ENCODE measurements at places on chromosomes 2 and 18.

GRCh38 chr2:32976409-32977063, 29.8 kb downstream of the LTBP1 start:
- DNase-seq, result no peak

DNA sequence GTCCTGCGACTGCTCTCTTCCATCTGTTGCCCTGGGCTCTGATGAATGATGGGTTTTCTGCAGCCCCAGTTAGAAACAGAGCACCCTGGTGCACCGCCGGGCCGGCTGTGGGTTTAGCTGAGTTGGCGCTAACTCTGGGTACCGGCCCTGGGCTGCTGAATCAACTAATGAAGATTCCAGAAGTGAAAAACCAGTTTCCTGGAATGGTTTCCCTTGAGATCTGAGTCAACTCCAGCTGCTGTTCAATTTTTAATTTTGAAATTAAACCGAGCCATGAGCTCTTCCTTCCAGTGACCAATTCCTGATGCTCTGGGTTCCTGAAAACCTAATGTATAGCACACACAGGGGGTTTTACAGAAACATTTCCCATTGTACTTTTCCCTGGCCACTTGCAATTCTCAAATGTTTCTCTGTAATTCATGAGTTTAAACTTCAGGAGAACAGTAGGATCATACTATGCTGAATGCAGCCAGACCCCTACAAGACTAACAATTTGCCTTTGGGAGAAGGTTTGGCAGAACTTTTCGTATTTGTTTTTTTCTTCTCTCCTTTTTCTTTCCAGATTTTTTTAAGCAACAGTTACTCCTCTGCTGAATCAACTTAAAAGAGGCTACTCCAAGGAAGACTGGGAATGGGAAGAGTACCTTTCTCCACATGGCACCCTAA, 5.5 kb downstream of the COL6A3 start:
- no peak for DNase-seq

DNA sequence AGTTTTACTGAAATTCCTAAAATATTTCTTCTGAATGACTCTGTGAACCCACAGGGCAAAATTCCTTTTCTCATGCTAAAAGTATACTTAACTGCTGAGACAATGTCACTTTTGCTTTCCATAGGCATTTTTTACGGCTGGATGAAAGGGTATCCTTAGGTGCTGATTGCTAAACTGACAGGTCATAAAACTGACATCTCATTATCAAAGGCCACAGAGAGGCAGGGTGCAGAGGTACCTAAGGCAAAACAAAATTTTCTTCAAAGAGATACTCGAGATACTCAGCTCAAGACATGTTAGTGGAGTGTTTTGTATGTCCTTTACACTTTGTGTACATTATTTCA, 62.0 kb upstream of the WDR75 start:
- DNase-seq, result no peak

- DNase-seq, result no peak
Measured at GRCh38 chr2:213150315-213151097, 906 bp downstream of the IKZF2 start.

DNA sequence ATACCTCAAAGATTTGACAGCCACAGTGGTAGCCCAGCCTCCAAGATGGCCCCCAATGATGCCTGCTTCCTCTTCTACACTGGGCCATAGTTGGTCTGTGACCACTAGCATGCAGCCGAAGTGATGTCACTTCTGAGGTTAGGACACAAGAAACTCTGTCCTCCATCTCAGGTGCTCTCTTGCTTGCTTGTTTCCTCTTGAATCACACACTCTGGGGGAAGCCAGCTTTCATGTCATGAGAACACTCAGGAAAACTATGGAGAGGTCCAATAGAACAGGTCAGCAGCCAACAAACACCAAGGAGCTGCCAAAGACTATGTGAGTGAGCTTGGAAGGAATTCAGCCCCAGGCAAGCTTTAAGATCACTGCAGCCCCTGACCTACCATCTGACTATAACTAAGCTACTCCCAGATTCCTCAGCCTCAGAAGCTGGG, 3.3 kb upstream of the ADAM17 start:
- no peak for DNase-seq

GRCh38 chr2:221567231-221567760, 4.8 kb downstream of the EPHA4 start:
- no peak for DNase-seq

GRCh38 chr2:218963601-218964000, 4.1 kb downstream of the CDK5R2 start:
- DNase-seq, result no peak

GRCh38 chr2:171365232-171365631, 68.6 kb downstream of the METTL8 start:
- DNase-seq, result no peak

- DNase-seq, result no peak
Measured at GRCh38 chr2:21301871-21302455, 178.2 kb downstream of the TDRD15 start.

- peak; percentile 11 for DNase-seq
Measured at GRCh38 chr2:170530284-170530745, 184.8 kb upstream of the SP5 start.

DNA sequence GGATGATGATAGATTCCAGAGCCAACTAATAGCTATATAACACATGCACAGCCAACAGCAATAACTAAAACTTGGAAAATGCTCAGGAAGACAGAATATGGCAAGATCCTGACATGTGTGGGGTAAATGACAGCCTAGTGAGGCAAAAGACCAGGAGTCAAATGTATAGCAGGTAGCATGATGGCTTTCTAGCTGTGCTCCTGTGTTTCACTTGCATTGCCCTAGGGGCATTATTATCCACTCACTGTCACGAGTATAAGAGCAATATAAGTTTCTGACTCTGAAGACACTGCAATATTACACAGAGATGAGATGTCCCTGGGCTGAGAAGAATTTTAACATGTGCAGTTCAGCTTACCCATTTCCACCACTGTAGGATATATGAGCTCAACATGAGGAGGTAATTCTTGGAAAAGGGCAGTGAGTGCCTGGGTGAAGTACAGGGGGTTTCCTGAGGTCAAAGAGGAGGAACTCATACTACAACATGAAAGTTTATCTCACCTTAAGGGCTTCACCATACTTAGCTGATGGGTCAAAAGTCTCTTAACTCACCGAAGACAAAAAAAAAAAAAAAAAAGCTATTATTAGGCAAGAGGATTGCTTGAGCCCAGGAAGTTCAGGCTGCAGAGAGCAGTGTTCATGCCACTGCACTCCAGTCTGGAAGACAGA, 1385.6 kb upstream of the SLC39A10 start:
- DNase-seq, result no peak

- DNase-seq, result peak; percentile 67
Measured at GRCh38 chr2:191321861-191322662, 76.9 kb downstream of the MYO1B start.

DNA sequence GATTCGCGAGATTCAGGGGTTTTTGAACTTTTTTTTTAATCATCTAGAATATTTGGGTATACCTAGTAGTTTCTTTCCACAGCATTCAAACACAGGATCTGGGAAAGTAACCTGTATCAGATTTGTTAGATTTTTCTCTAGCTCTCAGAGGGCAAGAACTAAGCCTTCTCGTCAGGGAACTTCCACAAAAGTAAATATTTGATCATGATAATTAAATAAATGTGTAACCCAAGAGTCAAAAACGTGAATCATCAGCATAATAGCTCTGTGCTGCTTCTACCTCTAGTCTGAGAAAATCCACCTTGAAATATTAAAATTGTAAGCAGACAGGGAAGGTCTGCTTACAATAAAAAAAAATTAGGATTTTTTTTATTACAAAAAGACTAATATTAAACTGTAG, 225.7 kb upstream of the SPOPL start:
- no peak for DNase-seq

DNA sequence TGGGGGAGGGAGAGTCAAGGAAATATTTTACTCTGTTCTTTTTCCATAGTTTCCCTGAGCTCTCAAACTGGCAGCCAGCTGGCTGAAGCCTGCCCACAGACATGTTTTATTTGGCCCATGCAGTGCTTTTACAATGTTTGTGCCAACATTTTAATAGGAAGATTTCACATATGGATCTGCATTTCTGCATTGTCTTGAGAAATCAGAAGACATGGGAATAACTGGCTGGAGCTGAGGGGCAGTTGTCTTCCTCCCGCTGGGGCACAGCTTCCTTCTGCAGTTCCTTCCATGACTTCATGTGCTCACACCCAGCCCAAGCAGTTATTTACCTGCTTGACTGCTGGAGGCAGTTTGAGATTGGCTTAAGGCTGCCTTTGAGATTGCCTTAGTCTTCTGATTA, 74.4 kb downstream of the PLCL1 start:
- DNase-seq, result no peak

DNA sequence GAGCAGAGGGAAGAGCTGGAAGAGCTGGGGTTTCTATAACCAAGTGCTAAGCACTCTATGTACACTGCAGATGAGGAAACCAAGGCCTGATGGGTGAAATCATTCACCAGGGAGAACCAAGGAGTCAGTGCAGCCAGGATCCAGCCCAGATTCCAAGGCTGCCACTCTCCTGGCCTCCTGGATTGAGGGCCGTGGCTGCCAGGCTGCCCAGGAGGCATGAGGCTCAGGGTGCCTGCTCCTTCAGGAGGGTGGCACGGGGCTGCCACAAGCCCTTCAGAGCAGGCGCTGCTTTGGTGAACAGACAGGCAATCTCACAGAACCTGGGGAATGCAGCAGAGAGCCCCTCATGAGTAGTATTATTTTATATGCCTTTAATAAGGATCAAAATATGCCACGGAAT, 293.7 kb upstream of the HDAC4 start:
- DNase-seq, result no peak

DNA sequence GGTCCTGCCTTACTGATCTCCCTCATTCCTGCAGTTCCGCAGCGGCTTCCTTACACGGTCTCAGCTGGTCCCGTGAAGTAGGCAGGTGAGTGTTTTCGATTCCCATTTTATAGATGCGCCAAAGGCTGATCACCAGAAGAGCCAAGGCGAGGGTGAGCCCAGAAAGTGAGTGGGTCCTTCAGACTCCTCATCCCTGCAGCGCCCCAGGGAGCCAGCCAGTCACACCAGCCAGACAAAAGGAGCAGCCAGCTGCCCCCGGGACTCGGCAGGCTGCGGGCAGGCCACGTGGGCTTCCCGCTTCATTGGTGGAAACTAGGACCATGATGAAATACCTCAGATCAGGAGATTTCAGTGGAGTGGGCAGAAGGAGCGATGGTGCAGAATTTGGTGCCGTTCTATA, 85.9 kb downstream of the SMAD7 start:
- DNase-seq, result no peak

DNA sequence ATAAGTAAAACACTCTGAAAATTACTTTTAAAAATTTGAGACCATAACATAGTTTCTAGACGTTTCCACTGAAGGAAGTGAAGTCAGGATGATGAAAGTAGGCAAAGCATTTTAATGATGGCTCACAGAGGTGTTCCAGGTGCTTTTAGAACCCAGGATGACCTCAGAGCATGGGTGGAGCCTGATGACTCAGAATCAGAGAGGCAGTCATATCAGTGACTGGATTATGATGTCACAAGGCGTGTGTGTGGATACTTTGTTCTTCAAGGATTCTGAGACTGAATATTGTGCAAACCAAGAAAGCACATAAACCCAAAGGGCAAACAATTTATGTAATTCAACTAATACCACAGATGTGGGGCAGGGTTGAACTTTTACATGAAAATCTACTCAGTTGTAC, 208.0 kb upstream of the FBXO11 start:
- DNase-seq, result peak; percentile 21

DNA sequence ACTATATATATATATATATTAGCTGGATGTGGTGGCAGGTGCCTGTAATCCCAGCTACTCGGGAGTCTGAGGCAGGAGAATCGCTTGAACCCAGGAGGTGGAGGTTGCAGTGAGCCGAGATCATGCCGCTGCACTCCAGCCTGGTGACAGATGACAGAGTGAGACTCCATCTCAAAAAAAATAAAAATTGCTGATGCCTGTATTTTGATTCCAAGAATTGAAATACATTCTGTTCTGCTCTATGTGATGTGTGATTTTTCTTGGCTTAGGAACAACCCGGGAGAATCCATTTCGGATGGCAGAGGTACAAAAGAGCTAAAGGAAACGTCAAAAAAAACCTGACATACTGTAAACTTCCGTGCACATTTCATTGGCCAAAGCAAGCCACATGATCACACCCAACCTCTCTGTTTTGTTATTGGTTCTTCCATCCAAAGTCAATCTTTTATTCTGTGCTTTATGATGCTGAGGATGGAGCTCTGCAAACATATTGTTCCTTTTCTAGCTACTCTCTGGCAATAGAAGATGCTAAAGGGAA, 478.1 kb upstream of the MAP2 start:
- DNase-seq, result no peak

- DNase-seq, result no peak
Measured at GRCh38 chr2:28400921-28401320, 8.3 kb downstream of the FOSL2 start.

GRCh38 chr18:65347446-65347845, 403.4 kb upstream of the CDH7 start:
- no peak for DNase-seq

- DNase-seq, result peak; percentile 46
Measured at GRCh38 chr2:156065912-156066311, 266.6 kb downstream of the NR4A2 start.

DNA sequence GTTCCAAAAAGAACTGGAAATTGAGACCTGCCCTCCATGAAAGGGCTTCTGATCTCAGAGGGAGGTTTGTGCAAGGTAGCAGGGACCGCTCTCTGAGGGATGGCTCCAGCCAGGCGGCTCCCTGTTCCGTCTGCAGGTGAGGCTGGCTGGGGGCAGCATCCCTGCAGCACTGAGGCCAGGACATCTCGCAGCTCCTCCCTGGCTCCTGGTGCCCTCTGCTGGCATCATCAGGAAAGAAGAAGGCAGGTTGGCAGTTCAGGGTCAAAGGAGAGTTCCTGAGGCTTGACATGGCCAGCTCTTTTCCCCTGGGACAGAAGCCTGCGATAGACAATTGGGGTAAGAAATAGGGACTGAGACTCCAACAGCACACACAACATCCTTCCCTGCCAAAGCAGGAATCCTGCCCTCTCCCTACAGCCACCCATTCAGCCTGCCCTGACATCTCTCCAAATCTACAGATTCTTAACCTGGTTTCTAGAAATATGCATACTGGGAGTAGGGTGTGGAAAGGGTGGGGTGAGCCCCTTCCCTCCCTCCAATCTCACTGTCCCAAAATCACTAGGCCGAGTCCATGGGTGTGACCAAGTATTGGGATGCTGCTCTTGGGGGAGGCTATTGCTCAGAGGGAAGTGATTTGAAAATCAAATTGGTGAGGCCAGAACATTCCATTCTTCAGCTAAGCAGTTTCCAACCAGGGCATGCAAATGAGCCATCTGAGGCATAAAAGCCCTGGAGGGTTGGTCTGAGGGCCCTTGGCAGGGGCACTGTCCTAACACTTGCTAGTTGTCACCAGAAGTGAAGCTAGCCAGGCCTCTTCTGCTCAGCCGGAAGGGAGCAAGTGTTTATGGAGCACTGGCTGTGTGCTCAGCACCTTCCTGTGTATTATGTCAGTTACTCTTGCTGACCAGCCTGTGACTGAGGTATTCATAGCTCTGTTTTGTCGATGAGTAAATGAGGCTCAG, 185.4 kb downstream of the TFCP2L1 start:
- DNase-seq, result peak; percentile 47

GRCh38 chr18:11040823-11041656, 108.3 kb downstream of the PIEZO2 start:
- DNase-seq, result peak; percentile 72

GRCh38 chr2:26756337-26756736, 7.7 kb upstream of the SLC35F6 start:
- no peak for DNase-seq

- peak; percentile 77 for DNase-seq
Measured at GRCh38 chr2:88753833-88754584, 62.5 kb downstream of the RPIA start.

Measured in RPMI8226 (cell line).